ENCODE measurements at places on chromosomes 4 and X.

DNA sequence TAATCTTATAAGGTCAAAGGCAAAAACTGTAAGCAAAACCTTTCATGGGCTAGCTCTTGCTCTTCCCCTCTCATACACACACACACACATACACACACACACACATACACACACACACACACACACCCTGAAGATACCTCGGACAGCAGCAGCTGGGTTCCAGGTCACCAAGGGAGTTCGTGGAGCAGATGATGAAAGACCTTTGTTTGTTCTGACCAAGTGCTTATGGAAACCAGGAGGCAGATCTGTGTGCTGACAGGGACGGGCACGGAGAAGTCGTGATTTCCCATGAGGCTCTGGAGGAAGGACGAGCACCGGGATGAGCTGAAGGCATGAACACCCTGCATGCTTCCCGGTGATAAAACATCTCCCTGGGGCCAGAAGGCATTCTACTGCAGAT is 35.4 kb upstream of the CRMP1 start:
- no peak for DNase-seq

- no peak for DNase-seq
Observed at GRCh38 chr4:5366421-5366820, 315.1 kb downstream of the STK32B start.

DNA sequence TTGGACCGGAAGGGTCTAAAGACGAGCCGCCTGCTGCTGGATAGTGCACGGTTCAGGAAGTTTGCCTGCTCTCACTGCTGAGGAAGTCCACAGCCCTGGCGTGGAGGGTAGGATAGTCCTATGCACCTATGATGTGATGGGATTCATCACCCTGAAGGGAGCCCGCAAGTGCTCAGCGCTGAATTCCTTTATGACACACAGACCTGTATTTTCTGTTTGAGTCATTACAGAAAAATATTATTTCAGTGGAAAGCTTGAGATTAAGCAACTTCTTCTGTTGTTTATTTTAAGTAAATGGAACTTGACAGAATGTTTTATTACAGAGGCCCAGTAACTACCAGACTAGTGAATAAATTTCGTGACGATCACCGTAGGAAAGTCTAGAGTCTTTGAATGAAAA is 123.2 kb downstream of the TRIML1 start:
- no peak for DNase-seq

GRCh38 chrX:1824855-1825254 is 210.0 kb downstream of the ASMT start:
- DNase-seq: no peak

DNA sequence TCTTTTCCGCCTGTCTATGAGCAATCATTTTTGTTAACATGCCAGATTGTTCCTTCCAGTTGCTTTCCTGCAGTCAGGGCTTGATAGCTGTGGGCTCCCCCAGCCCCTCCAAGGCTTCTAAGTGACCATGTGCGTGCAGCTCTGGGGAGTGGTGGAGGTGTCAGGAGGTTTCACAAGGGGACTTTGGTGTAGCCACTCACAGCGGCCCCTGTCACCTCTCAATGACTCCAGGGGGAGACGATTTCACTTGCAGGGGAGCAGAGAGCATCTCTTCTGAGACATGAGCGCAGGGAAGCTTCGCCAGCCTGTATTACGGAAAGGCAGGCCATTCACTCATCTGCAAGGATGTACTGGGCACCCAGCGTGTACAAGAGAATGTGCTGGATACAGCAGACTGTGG is 3.1 kb upstream of the GPR78 start:
- no peak for DNase-seq

GRCh38 chrX:2913118-2913517 is 16.0 kb downstream of the ARSD start:
- no peak for DNase-seq

GRCh38 chrX:111095974-111096895 is at the start of gene PAK3:
Gene PAK3 (plus strand): TSS chrX:111096191. CDS start chrX:111123104, 26,913 bp downstream.
- DNase-seq: no peak

DNA sequence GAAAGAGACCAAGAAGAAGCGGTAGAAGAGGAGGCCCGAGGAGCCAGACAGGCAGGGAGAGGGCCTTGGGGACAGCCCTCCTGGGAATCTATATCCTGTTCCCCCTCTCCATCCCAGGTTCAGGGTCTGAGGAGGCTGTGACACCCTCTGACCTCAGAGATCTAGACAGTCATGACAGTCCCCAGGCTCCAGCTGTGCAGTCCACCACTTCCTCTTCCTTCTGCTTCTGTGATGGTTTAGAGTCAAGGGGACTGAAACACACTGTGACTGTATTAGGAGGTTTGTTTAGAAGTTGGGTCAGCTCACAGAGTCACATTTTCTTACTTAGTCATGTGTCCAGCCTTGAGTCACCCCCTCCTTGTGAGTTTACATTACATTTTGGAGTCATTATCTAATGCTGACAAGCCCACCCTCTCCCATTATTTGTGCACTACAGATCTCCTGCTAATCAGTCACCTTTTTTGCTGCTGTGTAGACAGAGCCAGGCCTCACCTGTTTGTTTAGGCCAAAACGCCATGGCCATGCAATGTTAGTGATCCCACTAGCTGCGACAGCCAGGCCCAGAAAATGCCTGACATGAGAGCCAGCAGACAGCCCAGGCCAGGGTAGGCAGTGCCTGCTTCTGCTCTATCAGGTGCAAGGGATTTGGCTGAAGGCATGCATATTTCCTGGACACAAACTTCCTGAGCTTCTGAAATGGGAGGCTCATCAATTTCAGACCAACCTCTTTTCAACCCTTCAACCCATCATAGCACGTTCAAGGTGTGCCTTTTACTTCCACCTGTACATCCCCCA is 26.0 kb downstream of the MANBA start:
- no peak for DNase-seq

- no peak for DNase-seq
Observed at GRCh38 chr4:138252551-138252950, 10.4 kb upstream of the SLC7A11 start.

DNA sequence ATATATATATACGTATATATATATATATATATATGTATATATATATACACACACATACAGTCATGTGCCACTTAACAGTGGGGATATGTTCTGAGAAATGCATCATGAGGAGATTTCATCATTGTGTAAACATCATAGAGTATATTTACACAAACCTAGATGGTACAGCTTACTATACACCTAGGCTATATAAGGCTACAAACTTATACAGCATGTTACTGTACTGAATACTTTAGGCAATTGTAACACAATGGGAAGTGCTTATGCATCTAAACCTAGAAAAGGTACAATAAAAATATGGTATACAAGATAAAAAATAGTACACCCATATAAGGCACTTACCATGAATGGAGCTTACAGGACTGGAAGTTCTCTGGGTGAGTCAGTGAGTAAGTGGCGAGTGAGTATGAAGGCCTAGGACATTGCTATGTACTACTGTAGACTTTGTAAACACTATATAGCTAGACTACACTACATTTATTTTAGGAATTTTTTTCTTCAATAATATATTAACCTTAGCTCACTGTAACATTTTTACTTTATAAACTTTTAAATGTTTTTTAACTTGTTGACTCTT is 13.2 kb upstream of the CCSER1 start:
- DNase-seq: no peak

- DNase-seq: no peak
Observed at GRCh38 chrX:110755061-110755460, 40.6 kb downstream of the CHRDL1 start.

GRCh38 chr4:1674682-1675081 is 9.4 kb downstream of the FAM53A start:
- DNase-seq: no peak

GRCh38 chrX:147476008-147476407 is 435.7 kb upstream of the FMR1 start:
- no peak for DNase-seq

GRCh38 chr4:139611391-139611790 is 54.2 kb upstream of the MGST2 start:
- DNase-seq: no peak

DNA sequence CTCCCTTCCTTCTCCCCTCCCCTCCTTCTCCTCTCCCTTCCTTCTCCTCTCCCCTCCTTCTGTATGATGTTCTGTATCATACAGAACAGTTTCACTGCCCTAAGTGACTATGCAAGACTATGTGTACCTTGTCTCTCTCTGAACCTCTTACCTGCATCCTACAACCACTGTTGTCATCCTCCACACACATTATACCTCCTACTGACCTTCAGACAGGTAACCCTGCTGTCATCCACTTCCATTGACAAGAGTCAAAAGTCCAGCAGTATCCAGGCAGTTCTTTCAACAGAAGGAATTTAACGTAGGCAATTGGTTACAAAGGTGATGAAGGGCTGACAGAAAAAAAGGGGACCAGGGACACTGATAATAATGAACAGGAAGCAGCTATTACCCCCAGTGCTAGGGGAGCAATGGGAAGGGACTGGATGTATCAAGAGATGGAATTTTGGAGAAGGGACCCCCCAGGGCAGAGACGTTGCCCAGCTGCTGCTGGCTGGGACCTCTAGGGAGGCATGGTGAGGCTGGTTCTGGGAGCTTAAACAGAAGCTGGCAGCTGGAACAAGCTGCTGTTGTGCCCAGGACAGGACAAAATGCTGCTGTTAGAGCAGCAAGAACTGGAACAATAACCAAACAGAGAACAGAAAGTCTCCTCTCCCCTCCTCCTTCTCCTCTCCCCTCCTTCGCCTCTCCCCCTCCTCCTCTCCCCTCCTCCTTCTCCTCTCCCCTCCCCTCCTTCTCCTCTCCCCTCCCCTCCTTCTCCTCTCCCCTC is 84.7 kb downstream of the DCTD start:
- no peak for DNase-seq

DNA sequence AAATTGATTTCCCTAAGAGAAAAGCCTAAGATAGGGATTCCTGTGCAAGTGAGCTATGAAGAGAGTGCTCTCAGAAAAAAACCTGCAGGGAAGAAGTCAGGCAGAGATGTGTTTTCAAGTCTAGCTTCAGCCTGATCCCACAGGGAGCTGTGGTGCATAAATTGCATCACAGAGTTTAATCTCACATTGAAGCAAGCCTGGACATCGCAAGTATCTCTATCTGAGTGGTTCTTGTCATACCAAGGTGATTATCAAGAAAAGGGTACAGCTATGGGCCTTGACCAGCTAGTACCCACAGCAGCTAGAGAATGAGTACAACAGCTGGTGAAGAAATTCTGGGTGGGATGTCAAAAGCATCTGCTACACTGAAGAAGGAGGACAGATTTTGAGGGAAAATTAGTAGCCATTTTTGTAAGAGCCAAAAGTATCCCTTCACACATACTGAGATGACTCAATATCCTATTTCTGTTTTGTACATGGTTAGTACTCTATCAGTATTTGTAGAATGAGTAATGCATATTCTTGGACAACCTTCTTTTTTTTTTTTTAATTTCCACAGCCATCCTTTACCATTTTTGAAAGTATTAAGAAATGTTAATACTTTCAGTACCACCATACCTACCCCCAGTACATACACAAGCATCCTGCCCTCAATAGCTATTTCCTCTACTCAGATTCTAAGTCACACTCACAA is 708.9 kb downstream of the IL1RAPL1 start:
- no peak for DNase-seq

Data from right renal pelvis (tissue), 4 donors.